ENCODE measurements at places on chromosomes 2 and 18. TPM values are rescaled to one million over a fixed set of nuclear protein-coding genes. Genes with fewer than 3 reads are reported as not detected.
A peak's percentile ranks its signal among the peaks of the same experiment; 100 is the strongest.

GRCh38 chr2:11767779-11768178 lies 21.3 kb downstream of the LPIN1 start:
- H3K27me3 ChIP-seq = no peaks in the 10 kb centered on the region
- no peak overlapping the region for H3K27ac ChIP-seq
- H3K4me1 ChIP-seq = peaks cover 7% of the 10 kb centered on the region
- DNase-seq = no peak
- H3K4me3 ChIP-seq = no peak overlapping the region

ANKRD30BL gene
- total RNA-seq = not detected

DNA sequence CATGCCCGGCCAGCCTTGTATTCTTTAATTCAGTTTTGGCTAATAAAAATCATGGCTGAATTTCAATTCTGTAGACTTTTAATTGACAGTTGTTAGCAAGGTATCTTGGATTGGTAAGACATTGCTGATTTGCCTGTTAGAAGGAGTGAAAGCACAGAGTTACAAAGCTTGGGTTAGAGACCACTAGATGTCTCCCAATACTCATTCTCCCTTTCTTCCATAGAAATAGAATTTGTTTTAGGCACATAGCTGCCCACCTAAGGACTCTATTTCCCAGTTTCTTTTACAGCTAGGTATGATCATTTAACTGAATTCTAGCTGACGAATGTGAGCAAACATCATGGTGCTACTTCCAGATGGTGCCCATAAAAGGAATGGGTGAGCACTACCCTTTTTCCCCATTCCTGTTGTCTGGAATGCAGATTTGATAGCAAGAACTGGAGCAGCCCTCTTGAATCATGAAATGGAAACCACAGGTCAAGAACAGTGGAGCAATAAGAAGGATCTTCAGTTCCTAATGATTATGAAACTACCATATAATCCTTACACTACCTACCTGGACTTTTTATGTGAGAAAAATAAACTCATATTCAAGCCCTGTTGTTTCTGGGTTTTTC lies 17.5 kb downstream of the PECR start:
- no peaks in the 10 kb centered on the region for H3K27me3 ChIP-seq
- no peak overlapping the region for H3K4me3 ChIP-seq
- H3K36me3 ChIP-seq = peaks cover 8% of the 10 kb centered on the region
- DNase-seq = no peak
- no peak overlapping the region for H3K27ac ChIP-seq

- no peak for DNase-seq
- H3K4me3 ChIP-seq = no peak overlapping the region
- no peaks in the 10 kb centered on the region for H3K36me3 ChIP-seq
These were observed 14.0 kb downstream of the TMEM247 start for GRCh38 chr2:46493241-46493970.

CCDC150 gene
- total RNA-seq = 32.5 TPM

GRCh38 chr18:21826641-21827302 lies 86.2 kb downstream of the MIB1 start:
- no peaks in the 10 kb centered on the region for H3K4me1 ChIP-seq
- no peak overlapping the region for H3K27ac ChIP-seq
- H3K27me3 ChIP-seq = no peaks in the 10 kb centered on the region
- DNase-seq = no peak

CDK5R2 gene
- 5.9 TPM for total RNA-seq

DOK6 gene
- total RNA-seq = 5.4 TPM

CNGA3 gene
- total RNA-seq = 6.8 TPM

IL36G gene
- not detected for total RNA-seq

- no peak overlapping the region for H3K27ac ChIP-seq
- H3K4me1 ChIP-seq = no peaks in the 10 kb centered on the region
- no peaks in the 10 kb centered on the region for H3K36me3 ChIP-seq
- H3K27me3 ChIP-seq = peaks cover 8% of the 10 kb centered on the region
- no peak for DNase-seq
These were observed 9.3 kb upstream of the EFHD1 start for GRCh38 chr2:232623768-232624765.

DNA sequence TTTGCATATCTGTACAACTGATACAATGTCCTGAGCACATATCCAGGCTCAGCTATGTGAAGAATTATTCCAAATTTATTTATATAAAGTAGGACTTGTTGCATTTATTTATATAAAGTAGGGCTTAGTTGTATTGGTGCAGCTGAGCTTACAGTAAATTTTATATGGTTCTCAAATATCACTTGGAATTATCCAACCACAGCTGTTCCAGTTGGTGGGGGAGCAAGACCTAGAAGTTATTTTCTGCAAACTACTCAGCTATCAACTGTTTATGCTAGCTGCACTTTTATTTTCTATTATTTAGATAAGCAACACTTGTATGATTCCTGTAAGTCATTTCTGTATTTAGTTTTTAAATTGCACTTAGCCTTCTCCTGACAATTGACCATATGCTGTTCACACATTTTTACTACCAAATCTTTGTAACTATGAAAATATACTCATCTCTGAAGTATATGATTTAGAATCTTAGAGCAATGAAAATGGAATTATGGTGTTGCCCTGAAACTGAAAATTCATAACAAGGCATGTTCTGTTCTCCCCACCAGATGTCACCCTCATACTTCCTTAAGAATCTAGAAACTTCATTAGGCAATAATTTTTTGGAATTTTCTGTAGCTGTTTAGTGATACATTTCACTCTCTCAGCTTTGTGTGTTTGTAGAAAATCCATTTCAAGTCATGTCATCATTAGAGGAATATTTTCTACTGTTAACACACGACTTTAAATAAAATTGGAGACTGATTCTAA lies 157.0 kb upstream of the CBLN2 start:
- no peaks in the 10 kb centered on the region for H3K36me3 ChIP-seq
- DNase-seq = no peak
- H3K4me1 ChIP-seq = no peaks in the 10 kb centered on the region
- H3K4me3 ChIP-seq = no peak overlapping the region
- H3K27ac ChIP-seq = no peak overlapping the region

- H3K27me3 ChIP-seq = no peaks in the 10 kb centered on the region
- no peak overlapping the region for H3K4me3 ChIP-seq
- H3K36me3 ChIP-seq = no peaks in the 10 kb centered on the region
- H3K4me1 ChIP-seq = no peaks in the 10 kb centered on the region
- no peak for DNase-seq
These were observed 69.7 kb upstream of the KCNE4 start for GRCh38 chr2:222982010-222982908.

BOD1L2 gene
- total RNA-seq = not detected

GRCh38 chr18:37355772-37356171 lies 209.8 kb downstream of the CELF4 start:
- no peak for DNase-seq
- no peak overlapping the region for H3K27ac ChIP-seq
- no peaks in the 10 kb centered on the region for H3K4me1 ChIP-seq
- H3K36me3 ChIP-seq = no peaks in the 10 kb centered on the region
- peaks cover 5% of the 10 kb centered on the region for H3K27me3 ChIP-seq

GRCh38 chr2:72579591-72580180 lies 246.1 kb downstream of the EXOC6B start:
- no peak overlapping the region for H3K4me3 ChIP-seq
- peaks cover 9% of the 10 kb centered on the region for H3K4me1 ChIP-seq
- peak overlapping the region; percentile 2 for H3K27ac ChIP-seq
- DNase-seq = no peak

- no peak overlapping the region for H3K4me3 ChIP-seq
- H3K36me3 ChIP-seq = no peaks in the 10 kb centered on the region
- no peaks in the 10 kb centered on the region for H3K27me3 ChIP-seq
- DNase-seq = no peak
- no peaks in the 10 kb centered on the region for H3K4me1 ChIP-seq
These were observed 155.4 kb downstream of the GALR1 start for GRCh38 chr18:77405096-77405495.

- no peaks in the 10 kb centered on the region for H3K4me1 ChIP-seq
- no peak overlapping the region for H3K27ac ChIP-seq
- no peak for DNase-seq
- no peaks in the 10 kb centered on the region for H3K36me3 ChIP-seq
- no peaks in the 10 kb centered on the region for H3K27me3 ChIP-seq
These were observed 80.3 kb upstream of the FAM237A start for GRCh38 chr2:206561962-206562361.

BMP10 gene
- total RNA-seq = not detected

SPATA3 gene
- not detected for total RNA-seq
